Dorsolateral prefrontal cortex (tissue), 122 donors: ENCODE measurements at places on chromosomes 12 and 14.

GRCh38 chr14:49769581-49770211 lies 1.7 kb downstream of the KLHDC2 start:
- DNase-seq: no peak

DNA sequence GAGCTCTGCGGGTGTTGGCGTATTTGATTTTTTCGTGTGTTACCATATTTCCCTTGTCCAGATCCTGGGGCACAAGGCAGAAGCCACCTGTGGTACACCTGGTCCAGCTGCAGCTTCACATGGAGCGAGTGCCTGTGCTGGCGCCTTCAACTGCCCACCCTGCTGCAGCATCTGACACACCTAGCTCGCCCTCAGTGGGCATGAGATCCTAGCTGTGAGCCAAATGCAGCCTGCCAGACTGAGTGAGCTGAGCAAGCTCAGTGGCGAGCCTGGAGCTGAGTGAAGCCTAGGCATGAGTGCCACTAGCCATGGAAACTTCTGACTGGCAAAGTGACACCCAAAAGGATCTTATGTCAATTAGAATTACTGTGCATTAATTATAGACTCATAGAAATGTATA lies 1226.8 kb upstream of the FLRT2 start:
- no peak for DNase-seq

- DNase-seq: no peak
These were observed 53.7 kb downstream of the EFCAB11 start for GRCh38 chr14:89900802-89901201.

- no peak for DNase-seq
These were observed 17.9 kb upstream of the CLEC7A start for GRCh38 chr12:10147714-10148403.

DNA sequence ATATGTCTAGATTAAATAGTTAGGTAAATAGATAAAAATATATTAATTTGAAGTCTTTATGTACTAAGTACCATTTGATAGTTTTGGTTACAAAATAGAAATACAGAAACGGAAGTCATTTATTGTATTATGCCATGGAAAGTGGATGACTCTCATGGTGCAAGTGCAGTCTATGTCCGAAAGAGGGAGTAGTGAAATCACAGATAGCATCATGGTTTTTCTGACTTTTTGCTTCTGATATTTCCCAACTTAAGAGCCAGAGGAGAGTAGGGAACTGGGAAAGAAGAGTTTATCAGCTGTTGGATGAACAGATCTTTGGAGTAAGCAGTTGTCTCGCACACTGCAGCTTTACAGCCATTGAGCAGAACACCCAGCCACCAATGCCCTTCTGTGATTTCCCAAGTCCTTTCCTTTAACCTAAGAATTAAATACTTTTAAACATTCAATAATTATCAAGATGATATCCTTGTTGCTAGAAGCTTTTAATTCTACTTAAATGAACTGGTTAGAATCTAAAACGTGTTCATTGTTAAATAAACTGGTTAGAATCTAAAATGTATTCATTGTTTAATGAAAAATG lies 18.4 kb upstream of the SRGAP1 start:
- no peak for DNase-seq

GRCh38 chr12:62813031-62813829 lies 121.7 kb downstream of the PPM1H start:
- peak; percentile 79 for DNase-seq

DNA sequence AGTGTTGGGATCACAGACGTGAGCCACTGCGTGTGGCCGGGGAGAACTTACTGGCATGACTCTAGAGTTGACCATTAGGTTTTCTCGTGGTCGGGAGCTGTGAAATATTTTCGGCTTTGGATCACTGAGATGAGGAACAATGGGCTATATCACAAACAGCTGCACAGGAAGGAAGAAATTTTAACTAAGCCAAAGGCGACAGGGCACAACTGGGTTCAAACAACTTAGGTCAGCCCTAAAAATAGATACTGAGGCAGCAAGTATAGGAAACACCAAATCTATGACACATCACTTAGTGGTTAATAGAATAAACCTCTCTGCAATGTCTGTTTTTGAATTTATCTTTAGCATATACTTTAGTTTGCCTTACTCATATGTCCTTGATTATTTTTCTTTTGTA lies 162.9 kb downstream of the LRIG3 start:
- DNase-seq: no peak

DNA sequence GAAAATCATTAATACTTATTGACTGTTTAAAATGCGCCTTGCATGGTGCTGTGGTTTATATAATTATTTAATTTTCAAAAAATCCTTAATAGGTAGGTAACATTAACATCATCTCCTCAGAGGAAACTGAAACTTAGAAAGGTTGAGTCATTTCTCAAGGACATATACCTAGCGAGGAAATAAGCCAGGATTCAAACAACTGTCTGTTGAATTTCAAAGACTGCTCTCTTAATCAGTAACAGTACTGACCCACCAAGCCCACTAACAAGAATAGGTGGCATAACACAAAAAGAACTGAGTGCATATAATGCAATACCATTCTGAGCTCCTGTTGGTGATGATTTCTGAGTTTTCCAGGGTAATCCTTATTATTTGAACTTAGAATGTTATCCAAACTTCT lies 174.3 kb downstream of the SOX5 start:
- no peak for DNase-seq

GRCh38 chr12:55698241-55698955 lies 9.3 kb downstream of the ITGA7 start:
- no peak for DNase-seq

GRCh38 chr12:23202728-23203127 lies 577.8 kb downstream of the ETNK1 start:
- DNase-seq: no peak

DNA sequence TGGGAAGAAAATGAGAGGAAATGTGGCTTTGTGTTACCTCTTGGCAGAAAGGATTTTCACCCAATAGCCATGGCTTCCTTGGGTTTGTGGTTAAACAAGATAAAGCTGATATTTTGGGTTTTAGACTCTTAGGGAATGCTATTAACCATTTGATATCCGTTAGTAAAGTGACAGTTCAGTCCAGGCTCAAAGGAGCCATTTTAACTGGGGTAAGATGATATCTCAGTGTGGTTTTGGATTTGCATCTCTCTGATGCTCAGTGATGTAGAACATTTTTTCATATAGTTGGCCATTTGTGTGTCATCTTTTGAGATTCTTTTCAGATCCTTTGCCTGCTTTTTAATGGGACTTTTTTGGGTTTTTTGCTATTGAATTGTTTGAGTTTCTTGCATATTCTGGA lies 30.1 kb downstream of the IFT43 start:
- DNase-seq: no peak

GRCh38 chr14:61720294-61720661 lies 25.0 kb downstream of the HIF1A start:
- DNase-seq: no peak

DNA sequence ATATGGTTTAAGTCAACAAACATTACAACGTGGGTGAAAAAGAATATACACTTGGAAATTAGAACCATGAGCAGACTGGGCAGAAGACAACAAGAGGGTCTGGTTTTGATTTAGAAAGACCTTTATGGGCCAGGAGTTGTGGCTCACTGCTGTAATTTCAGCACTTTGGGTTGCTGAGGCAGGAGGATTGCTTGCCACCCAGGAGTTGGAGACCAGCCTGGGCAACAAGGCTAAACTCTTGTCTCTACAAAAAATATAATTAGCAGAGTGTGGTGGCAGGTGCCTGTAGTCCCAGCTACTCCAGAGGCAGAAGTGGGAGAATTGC lies 2.7 kb upstream of the NFKBIA start:
- no peak for DNase-seq

DNA sequence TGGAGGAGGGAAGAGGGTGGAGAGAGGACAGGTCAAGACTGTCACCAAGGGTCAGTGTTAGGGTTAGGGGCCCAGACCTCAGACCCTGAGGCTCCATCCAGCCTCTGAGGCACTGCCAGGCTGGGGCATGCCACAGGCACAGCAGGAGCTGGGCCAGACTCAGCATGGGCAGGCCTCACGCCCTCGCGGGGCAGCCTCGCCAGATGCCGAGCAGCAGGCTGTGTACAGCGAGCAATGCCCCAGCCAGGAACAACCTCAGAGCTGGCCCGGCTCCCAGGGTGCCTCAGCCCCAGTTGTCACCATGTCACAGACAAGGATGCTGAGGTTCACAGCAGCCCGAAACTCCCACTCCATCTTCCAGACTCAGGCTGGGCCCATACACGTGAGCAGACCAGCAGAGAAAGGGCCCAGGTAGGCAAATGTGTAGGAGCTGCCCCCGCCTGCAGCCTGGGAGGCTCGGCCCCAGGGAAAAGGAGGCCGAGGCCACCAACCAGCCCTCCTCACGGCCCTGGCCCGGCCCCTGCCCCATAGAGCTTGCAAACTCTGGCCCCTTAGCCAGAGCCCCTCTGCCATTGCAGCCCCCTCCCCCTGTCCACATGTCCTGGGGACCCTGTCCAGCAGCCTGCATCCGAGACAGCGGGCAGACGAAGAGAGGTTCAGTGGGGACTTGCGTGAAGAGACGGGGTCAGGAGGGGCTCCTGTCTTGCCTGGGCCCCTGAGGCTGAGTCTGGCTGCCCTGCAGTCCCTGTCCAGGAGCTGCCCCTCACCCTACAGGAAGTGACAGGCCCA lies 7.5 kb downstream of the C14orf180 start:
- DNase-seq: peak; percentile 43

DNA sequence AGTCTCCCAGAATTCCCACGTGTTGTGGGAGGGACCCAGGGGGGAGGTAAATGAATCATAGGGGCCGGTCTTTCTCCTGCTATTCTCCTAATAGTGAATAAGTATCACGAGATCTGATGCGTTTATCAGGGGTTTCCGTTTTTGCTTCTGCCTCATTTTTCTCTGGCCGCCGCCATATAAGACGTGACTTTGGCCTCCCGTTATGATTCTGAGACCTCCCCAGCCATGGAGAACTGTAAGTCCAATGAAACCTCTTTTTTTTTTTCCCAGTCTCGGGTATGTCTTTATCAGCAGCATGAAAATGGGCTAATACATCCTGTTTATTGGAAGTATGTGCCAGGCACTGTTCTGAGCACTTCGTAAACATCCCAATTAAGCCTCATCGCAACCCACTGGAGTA lies 788 bp downstream of the KRT72 start:
- no peak for DNase-seq

GRCh38 chr12:51333536-51333935 lies 9.6 kb upstream of the BIN2 start:
- DNase-seq: no peak

GRCh38 chr12:112482733-112483132 lies 64.0 kb downstream of the PTPN11 start:
- DNase-seq: no peak

- DNase-seq: no peak
These were observed 75.1 kb downstream of the IRF2BPL start for GRCh38 chr14:76953311-76953945.

DNA sequence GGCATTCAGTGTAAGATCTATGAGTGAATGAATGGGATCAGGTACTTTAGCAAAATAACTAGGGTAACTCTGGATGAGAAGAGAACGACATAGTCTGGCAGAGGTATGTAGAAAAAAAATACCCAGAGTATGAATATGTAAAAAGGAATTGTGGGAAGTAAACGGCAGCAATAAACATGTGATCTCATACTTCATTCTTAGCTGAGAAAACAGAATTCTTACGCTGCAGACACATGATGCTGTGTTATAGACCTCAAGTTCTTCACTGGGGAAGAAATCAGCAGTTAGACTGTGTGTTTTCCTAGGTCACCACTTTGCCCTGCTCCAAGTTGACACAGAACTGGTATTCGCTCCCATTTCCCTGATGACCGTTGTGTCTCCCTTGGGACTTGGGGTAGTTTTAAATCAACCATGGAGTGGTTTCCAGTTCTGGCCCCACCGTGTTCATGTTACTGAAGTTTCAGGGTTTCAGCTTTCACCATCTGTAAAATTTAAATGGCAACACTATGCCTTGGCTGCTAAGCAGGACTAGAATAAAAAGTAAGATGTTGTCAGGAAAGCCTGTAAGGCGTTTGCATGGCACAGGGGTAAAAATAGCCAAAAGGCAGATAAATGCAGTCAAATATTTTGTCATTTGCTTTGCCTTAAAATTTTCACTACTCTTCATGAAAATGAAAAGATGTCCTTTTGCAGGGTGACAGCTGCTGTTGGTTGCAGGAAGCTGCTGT lies 223.7 kb downstream of the PELI2 start:
- no peak for DNase-seq

DNA sequence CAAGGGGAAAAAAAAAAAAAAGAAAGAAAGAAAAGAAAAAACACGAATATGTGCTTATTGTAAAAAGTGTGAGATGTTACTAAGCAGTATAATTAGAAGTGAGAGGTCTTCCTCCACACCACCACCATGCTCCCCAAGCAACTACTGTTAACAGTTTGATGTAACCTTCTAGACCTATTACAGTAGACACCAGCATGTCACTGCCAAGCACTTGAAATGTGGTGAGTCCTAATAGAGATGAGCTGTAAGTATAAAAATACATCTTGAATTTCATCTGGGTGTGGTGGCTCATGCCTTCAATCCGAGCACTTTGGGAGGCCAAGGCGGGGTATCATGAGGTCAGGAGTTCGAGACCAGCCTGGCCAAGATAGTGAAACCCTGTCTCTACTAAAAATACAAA lies 8.1 kb upstream of the SNRNP35 start:
- no peak for DNase-seq

DNA sequence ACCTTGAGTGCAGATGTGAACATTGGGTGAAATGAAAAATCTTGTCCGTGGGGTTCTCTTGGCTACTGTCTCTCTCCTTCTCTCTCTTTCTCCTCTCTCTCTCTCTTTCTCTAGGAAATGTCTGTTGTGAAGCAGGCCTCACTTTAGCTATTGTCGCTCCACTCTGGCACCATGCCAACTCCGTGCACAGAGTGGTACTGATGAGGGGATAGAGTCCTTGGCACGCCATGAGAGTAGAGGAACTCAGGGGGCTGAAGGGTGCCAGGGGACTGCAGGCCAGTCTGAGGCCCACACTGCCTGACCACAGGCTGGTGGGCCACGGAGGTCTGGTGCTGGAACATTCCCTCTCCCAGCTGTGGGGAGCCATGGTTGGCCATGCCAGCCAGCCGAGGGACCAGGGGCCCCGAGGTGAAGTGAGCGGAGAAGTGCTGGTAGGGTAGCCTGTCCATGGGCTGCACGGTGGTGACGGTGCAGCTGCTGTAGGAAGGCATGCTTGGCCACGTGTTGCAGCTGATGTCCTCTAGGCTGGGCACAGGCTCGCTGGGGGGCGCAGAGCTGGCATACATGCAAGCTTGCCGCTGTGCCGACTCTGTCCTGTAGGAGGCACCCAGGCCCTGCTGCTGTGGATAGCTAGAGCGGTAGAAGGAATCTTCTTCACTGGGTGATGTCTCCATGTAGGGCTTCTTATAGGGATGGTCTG lies 50.4 kb downstream of the TBX5 start:
- no peak for DNase-seq

DNA sequence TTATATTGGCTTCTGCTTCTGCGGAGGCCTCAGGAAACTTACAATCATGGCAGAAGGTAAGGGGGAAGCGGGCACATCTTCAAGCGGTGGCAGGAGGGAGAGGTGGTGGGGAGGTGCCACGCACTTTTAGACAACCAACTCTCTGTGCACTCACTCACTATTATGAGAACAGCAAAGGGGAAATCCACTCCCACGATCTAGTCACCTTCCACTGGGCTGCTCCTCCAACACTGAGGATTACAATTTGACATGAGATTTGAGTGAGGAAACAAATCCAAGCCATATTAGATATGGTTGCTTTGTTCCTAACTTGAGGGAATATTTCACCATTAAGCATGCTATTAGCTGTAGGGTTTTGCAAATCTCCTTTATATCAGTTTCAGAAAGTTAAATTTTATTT lies 80.3 kb downstream of the UNC79 start:
- DNase-seq: no peak
